ENCODE measurements at places on chromosomes 16 and 17.

DNA sequence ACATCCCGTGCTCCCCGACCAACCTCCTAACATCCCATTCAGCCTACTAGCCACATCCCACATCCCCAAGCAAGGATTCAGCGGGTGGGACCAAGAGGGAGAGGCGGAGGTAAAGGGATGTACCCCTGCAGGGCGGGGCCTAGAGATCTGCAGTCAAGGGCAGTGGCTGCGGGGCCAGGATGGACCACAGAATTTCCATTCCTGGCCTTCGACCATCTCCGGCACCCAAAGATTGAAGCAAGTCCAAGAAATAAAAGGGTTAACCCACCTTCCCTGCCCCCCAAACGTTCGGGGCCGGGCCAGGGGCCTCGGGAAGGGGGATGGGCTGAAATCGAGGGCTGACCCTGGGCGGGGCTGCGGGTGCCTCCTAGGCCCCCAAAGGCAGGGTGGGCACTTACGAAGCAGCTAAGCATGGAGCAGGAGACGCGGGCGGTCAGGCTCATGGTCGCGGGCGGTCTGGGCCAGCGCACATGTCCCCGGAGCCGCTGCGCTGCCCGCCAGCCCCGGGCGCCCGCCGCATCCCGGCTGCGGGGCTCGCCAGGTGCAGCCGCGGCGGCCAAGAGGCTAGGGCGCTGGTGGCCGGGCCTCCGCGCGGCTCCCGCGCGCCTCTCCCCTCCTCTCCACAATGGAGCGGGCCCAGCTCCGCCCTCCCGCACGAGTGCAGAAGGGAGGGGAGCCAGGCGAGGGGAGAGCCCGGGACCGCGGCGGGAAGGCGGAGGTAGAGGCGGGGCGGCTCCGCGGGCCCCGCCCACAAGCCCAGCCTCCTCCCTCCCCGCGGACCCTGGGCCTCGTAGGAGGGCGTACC lies at the start of gene MTMR4:
Gene MTMR4, minus strand, starts transcription at position 674 of the 805 bp plus-strand sequence. Its CDS starts 231 bp downstream, at position 443.
- DNase-seq = peak; percentile 96

DNA sequence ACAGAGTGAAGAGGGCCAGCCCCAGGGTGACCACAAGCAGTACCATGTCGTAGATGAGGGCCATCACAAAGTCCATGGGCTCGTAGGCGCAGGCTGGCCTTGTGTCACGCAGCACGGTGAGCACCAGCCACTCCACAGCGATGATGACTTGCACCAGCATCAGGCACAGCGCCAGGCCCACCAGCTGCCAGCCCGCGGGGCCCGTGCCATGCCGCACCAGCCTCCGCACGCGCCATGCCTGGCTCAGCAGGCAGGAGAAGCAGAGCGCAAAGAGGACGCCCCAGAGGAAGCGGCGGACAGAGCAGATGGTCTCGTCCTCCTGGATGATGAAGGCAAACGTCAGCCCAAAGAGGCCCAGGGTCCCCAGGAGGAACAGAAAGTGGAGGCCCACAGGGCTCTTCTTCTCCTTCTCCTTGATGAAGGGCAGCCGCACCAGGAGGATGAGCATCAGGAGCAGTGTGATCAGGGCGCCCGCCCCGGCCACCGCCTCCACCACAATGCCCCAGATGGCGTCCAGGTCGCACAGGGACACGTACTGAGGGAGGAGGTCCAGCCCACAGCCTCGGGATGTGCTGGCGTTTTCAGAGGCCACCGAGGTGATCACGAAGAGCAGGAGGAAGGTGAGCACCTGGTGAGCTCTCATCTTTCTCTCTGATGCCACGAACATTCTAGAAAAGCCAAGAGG lies 12.3 kb downstream of the GPRC5B start:
- no peak for DNase-seq

- no peak for DNase-seq
Observed at GRCh38 chr17:40961591-40961990, 5.2 kb downstream of the KRT39 start.

GRCh38 chr16:84673203-84673535 lies 24.9 kb downstream of the KLHL36 start:
- DNase-seq = no peak

DNA sequence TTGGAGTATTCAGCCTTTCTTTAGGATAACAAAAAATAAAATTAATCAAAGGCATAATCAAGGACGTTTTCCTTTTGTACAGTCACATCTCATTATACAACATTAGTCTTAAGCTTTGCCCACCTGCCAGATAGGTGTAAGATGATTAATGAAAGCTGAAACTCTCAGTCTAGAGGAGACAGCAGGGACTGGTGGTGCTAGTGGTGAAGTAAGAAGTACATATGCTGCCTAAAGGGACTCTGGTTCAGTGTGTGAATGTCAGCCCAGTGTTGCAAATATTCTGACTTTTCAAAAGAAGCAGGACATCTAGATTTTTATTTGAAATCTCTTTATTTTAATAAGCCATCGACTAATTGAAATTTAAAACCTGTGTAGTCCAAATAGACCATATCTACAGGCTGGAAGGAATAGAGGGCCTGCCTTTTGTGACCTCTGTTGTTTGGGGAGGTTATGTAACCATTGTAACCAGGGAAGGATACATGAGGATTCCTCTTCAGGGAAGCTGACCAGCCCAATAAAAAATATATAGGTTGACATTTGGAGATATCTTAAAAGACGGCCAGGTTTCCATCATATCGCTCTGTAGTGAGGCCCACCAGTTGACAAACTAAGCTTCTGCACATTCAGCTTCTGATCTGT lies 54.1 kb downstream of the FTO start:
- DNase-seq = no peak

DNA sequence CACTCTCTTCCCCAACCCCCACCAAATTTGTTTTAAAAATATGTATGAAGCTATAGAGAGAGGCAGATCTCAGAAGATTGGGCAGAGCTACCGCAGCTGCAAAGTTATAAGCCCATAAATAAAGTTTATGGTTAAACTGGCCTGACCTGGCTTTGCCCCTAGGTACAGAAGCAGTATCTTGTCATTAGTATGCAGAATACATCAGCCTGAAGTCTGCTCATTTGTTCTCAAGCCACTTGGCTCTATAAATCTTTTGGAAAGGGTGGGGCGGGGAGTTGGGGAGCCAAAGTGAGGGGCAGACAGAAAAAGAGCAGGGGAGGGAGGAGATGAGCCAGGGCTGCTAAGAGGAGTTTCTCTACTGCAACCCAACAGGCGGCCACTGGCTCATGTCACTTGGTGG lies 113.2 kb downstream of the SOX9 start:
- DNase-seq = no peak

DNA sequence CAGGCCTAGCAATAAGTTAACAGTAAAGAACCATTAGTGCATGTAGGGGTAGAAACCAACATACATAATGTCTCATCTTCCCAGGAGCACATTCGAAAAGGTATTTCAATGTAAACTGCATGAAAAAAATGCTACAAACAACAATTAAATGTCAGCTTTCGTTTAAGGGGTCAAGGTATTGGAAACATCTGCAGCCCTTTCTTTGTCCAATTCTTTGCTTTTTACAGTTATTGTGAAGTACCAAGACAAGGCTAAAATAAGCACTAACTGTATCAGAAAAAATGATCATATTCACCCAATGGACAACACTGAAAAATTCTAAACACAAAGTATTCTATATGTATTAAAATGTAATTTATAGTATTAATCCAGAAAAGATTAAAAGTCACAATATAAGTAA lies 37.9 kb downstream of the GPATCH8 start:
- no peak for DNase-seq

DNA sequence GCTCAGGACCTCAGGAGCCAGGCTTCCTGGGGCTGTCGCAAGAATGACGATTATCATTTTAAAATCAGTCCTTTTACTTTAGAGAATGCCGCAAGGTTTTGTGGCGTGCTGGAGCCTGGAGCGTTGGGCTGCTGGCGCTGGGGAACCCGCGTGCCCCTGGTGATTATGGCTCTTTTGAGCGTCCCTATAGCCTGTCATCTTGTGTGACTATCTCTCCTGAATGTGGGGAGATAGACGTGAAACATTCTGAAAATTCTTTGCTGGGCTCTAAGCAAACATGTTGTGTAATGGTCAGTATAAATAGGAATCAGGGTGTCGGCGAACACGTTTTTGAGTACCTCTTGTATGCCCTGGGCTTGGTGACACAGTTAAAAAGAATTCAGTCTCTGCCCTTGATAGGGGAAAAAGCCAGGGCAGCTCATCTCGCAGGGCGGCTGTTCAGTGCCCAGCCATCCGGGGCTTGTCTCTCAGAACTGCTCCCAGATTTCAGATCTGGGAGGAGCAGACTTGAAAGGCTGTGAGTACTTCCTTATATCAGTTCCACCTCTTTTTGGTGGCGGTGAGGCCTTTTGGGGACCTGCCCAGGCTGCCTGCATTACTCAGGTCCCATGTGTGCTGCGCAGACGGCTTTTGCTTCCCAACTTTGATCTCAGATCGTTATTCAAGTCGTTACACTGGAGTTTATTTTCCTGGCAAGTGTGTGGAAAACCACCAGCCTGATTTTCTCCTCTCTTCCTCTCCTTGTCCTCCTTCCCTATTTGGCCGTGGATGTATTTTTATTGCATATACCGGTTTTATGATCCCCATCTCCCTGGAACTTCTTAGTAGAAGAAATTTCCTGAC lies 973 bp downstream of the SLC7A6 start:
- DNase-seq = peak; percentile 81

DNA sequence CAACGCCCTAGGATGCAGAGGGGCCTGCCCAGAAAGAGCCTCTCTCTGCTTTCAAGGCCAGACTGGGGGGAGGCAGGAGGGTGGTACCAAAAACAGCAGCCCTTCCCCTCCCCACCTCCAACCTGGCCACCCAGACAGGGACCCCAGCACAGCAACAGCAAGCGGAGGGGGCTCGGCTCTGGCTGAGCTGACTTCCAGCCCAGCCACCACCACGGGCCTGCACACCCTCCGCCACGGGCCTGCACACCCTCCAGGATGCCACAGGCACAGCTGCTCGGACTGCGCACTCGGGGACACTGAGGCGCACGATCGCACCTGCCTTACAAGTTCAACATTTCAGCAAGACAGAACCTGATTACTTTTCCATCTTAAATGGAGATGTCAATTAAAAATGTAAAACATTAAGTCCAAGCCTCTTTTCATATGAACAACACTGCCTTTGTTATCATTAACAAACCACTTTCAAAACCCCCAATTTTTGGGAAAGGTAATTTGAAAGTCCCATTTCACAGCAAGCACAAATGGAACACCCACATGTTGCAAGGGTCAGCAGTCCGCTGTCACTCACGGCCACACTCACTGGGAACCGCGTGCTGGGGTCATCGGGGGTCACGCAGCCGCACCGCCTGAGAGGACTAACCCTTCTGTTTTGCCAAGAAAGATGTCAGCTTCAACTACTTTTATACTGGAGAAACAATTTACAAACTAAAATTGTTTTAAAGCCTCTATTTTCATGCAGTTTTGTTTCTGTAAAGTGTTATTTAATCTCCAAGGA lies 76.4 kb downstream of the ANKRD11 start:
- no peak for DNase-seq

GRCh38 chr17:11618861-11619566 lies 20.7 kb downstream of the DNAH9 start:
- no peak for DNase-seq
